CD4-positive, alpha-beta T cell (primary cell): ENCODE measurements at places on chromosomes 7 and 10. TPM values are rescaled to one million over a fixed set of nuclear protein-coding genes. Genes with fewer than 3 reads are reported as not detected.

GRCh38 chr7:157690833-157691585 lies 354.2 kb downstream of the DNAJB6 start:
- no peaks in the 10 kb centered on the region for H3K36me3 ChIP-seq
- H3K27me3 ChIP-seq: peaks cover 78% of the 10 kb centered on the region
- no peak overlapping the region for H3K4me3 ChIP-seq
- DNase-seq: no peak
- peaks cover 50% of the 10 kb centered on the region for H3K4me1 ChIP-seq

- no peaks in the 10 kb centered on the region for H3K36me3 ChIP-seq
- DNase-seq: no peak
- H3K4me3 ChIP-seq: no peak overlapping the region
- H3K4me1 ChIP-seq: no peaks in the 10 kb centered on the region
These were observed 11.9 kb upstream of the LMOD2 start for GRCh38 chr7:123643495-123644441.

DNA sequence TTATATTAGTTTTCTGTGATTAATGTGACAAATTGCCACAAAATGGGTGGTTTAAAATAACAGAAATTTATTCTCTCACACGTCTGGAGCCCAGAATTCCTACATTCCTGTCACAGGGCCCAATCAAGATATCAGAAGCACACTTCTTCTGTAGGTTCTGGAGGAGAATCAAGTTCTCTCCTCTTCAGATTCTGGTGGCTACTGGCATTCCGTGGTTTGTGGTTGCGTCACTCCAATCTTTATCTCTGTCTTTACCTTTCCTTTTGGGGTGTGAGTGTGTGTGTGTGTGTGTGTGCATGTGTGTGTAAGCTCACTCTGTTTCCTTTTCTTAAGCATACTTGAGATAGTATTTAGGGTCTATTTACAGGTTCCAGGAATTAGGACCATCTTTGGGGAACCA lies 115.5 kb upstream of the DKK1 start:
- no peak for DNase-seq
- H3K4me1 ChIP-seq: no peaks in the 10 kb centered on the region
- H3K27me3 ChIP-seq: no peaks in the 10 kb centered on the region
- H3K27ac ChIP-seq: no peak overlapping the region
- no peaks in the 10 kb centered on the region for H3K36me3 ChIP-seq
- H3K4me3 ChIP-seq: no peak overlapping the region

- no peaks in the 10 kb centered on the region for H3K4me1 ChIP-seq
- H3K27me3 ChIP-seq: peaks cover 9% of the 10 kb centered on the region
- DNase-seq: no peak
These were observed 22.9 kb upstream of the ELFN1 start for GRCh38 chr7:1646957-1647891.

GRCh38 chr10:1074052-1074747 lies 18.0 kb downstream of the WDR37 start:
- H3K36me3 ChIP-seq: peaks cover 44% of the 10 kb centered on the region
- H3K4me3 ChIP-seq: no peak overlapping the region
- H3K27me3 ChIP-seq: no peaks in the 10 kb centered on the region
- peaks cover 5% of the 10 kb centered on the region for H3K4me1 ChIP-seq
- DNase-seq: no peak

DNA sequence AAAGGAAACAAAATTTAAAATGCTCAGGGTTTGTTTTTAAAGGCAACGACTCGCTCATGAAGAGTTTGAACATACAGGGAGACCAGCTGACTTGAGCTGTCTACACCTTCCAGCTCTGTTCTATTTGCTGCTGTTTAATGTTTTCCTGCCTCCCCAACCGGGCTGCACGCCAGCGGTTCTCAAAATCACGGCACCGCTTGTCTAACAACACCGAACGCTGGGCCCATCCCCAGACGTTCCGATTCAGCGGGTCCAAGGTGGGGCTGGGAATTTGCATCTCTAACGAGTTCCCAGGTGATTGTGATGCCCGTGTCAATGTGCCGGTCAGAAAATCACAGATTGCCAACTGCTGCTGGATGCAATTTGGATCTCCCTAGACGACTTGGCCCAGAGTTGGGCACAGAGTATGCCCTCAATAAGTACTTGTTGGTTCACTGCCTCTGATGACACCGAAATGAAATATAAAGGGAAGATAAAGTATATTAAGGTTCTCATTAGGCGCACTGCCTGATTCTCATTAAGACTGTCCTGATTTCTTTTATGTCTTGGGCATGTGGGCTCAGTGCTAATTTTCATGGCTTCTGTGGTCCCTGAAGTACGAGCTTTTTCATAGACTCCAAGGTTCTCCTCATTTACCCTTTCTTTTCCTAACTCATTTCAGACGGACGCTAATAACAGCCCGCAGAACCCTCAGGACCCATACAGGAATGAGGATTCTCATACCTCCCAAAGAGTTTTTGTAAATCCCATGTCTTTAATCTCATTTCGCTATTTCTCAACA lies 28.5 kb downstream of the CELF2 start:
- no peaks in the 10 kb centered on the region for H3K27me3 ChIP-seq
- H3K36me3 ChIP-seq: no peaks in the 10 kb centered on the region
- no peaks in the 10 kb centered on the region for H3K4me1 ChIP-seq
- no peak overlapping the region for H3K27ac ChIP-seq

DNA sequence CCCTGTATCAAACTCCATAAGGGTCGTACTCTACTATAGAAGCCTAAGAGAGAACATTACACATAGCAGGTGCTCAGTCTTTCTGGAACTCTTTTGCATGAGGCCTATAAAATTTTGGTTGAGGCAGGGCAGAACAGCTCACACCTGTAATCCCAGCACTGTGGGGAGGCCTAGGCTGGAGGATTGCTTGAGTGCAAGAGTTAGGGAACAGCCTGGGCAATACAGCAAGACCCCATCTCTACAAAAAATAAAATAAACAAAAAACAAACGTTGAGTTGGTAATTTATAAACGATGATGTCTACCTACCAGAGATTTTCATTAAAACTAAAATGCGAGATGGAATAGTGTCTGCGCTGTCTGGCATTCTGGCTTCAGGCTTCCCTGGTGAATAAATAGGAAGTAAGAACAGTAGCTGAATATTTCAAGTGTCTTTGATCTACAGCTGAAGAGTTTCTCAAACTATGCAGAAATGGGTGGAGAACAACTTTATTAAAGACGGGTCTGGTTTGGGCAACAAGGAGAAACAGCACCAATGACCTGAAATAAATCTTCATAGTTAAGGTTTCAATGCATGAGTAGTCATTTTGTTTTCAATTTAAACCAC lies 774 bp downstream of the PON2 start:
- no peaks in the 10 kb centered on the region for H3K36me3 ChIP-seq
- no peak for DNase-seq
- H3K4me3 ChIP-seq: peak overlapping the region; percentile 61
- H3K27ac ChIP-seq: no peak overlapping the region
- peaks cover 2% of the 10 kb centered on the region for H3K27me3 ChIP-seq

DNA sequence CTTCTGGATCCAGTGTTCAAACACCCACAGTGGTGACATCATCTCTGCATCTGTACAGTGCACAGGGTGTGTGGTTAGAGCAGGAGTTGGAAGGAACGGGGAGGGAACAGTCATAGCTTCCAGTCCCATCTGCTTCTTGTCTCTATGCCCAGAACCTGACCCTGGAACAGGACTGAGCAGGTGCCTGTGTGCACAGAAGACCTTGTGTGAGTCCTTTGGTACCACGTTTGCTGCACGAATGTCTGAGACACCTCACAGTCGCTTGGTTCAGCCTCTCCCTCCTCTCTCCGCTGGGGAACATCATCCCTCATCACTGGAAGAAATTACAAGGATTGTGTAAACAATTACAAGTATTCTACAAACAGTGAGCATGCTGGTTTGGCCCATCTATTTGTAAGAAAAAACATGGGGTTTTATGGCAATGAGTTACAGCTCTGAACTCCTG lies 243.0 kb upstream of the KLF6 start:
- H3K36me3 ChIP-seq: no peaks in the 10 kb centered on the region
- H3K27ac ChIP-seq: no peak overlapping the region
- H3K27me3 ChIP-seq: no peaks in the 10 kb centered on the region
- peaks cover 2% of the 10 kb centered on the region for H3K4me1 ChIP-seq
- H3K4me3 ChIP-seq: no peak overlapping the region

- no peaks in the 10 kb centered on the region for H3K27me3 ChIP-seq
- H3K4me3 ChIP-seq: no peak overlapping the region
- DNase-seq: no peak
- no peak overlapping the region for H3K27ac ChIP-seq
- no peaks in the 10 kb centered on the region for H3K4me1 ChIP-seq
- H3K36me3 ChIP-seq: no peaks in the 10 kb centered on the region
These were observed 50.9 kb upstream of the A1CF start for GRCh38 chr10:50936335-50936734.

- no peak overlapping the region for H3K27ac ChIP-seq
- H3K4me1 ChIP-seq: peaks cover 5% of the 10 kb centered on the region
- H3K36me3 ChIP-seq: no peaks in the 10 kb centered on the region
- H3K27me3 ChIP-seq: peaks cover 6% of the 10 kb centered on the region
These were observed 43.2 kb upstream of the TES start for GRCh38 chr7:116167177-116167576.

GRCh38 chr7:38975944-38976392 lies 1.7 kb upstream of the POU6F2 start:
- no peaks in the 10 kb centered on the region for H3K36me3 ChIP-seq
- no peak overlapping the region for H3K4me3 ChIP-seq
- H3K27ac ChIP-seq: no peak overlapping the region
- DNase-seq: no peak

DNA sequence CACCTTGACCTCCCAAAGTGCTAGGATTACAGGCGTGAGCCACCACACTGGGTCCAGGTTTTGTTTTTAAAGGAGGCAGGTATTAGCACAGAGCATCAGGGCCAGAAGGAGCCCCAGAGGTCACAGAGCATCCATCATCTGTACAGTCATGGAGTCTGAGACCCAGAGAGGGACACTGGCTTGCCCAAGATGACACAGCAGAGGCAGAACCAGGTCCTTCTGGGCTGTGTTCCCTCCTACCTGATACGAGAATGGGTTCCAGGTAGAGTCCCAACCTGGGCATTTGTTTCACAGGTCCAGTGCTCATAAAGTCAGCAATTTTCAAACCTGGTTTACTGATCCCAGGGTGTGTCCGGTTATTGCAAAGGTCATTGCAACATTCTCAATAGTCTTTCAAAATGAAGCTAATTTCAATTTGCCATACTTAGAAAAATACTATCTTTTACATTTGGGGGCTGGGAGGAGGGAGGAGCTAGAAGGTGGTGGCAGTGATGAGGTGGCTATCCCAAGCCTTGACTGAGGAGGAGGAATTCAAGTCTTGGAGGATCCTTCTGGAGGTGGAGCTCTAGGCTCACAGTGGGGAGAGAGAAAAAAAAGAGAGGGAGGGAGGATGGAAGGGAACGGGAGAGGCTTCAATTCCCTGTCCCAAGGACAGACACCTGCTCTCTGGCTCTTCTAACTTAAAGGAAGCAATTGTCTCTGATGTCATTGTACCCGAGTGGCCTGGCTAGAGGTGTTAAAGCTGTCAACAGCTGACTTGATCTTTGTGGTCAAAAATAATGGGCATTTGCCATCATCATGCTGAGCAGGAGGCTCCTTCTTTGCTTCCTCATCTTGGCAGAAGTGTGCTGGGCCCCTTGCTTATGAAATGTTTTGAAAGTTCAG lies 8.1 kb downstream of the MXI1 start:
- no peaks in the 10 kb centered on the region for H3K27me3 ChIP-seq
- H3K36me3 ChIP-seq: no peaks in the 10 kb centered on the region
- H3K4me1 ChIP-seq: peaks cover 65% of the 10 kb centered on the region
- DNase-seq: no peak

The TSPAN33 gene
- 4.1 TPM for total RNA-seq

The SPDYE8 gene
- total RNA-seq: not detected

The TMEM176B gene
- not detected for total RNA-seq

The FZD8 gene
- 2.2 TPM for total RNA-seq

The WDFY4 gene
- total RNA-seq: 1.3 TPM

The TUBB8 gene
- not detected for total RNA-seq
